ENCODE measurements at places on chromosomes 12 and 14.
A peak's percentile ranks its signal among the peaks of the same experiment; 100 is the strongest.

DNA sequence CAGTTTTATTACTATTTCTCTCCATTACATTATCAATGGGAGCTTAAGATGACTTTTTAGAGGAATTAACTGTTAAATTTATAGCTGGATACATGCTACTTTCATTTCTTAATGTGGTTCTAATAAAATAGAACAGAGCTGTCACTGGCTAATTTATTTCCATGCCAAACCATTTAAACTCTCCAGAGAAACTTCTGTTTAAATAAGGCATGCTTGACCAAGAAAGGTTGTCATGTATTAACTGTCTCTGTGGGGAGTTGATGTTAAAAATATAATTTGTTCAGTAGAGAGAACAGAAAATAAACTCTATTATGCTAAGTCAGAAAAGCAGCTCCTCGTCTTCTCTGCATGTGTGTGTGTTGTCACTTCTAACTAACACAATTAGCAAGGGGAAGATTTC, 447.4 kb downstream of the SLC16A7 start:
- no peak for DNase-seq

GRCh38 chr14:66421990-66422946, 63.9 kb upstream of the CCDC196 start:
- DNase-seq = no peak

DNA sequence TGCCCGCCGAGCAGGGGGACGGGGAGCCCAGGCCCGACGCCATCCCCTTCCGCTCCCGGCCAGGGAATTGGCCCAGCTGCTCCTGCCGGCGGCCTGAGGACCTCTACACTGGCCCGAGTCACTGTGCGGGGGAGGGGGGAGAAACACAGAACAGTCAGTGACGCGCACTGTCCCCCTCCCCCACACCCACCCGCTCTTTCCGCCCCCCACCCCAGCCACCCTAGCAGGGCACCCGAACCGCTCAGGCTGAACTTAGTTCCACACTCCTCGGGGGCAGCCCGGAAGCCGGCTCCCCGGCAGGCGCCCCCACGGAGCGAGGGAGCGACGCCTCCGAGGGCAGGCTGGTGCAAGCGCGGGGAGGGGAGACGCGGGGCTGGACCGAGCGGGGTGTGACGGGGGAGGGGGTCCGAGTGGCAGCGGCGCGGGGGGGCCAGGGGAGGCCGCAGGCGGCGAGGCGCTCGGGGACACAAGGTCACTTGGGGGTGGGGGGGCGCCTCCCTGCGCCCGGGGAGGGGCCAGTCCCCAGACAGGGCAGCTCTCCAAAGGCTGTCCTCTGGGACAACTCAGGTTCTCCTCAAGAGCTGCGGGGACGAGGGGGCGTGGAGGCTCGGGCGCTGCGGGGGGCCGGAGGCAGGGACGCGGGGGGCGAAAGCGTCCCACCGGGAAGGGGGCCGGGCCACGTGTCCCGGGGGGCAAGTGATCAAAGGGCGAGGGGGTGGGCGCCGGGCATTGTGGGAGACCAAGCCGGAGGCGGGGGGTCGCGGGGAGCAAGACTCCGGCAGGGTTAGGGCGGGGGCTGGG, 648 bp downstream of the CHD4 start:
- peak; percentile 69 for DNase-seq

DNA sequence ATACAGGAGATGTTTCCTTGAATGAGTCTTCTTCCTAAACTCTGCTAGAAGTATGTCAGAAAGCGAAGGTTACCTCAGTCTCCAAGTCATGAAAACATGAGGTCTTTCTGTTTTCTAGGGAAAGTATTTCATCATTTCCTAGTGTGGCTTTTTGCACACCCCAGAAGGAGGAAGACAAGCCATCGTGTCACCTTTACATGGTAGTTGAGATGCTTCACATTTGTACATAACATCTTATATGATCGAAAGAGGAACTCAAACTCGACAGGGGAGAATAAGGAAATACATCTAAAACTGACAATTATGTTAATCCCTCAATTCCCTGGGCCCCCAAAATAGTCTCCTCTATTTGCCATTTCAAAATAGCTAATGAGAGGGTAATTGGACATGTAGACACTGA, 214.1 kb upstream of the PLEKHG7 start:
- DNase-seq = no peak

GRCh38 chr14:75422169-75422568, 5.7 kb upstream of the JDP2 start:
- DNase-seq = no peak

GRCh38 chr14:67396381-67396970, 15.5 kb downstream of the PLEK2 start:
- DNase-seq = no peak

- DNase-seq = no peak
These were observed 234.2 kb downstream of the TTC8 start for GRCh38 chr14:89058697-89059096.

GRCh38 chr12:53820514-53821306, 68.9 kb upstream of the CISTR start:
- DNase-seq = no peak

DNA sequence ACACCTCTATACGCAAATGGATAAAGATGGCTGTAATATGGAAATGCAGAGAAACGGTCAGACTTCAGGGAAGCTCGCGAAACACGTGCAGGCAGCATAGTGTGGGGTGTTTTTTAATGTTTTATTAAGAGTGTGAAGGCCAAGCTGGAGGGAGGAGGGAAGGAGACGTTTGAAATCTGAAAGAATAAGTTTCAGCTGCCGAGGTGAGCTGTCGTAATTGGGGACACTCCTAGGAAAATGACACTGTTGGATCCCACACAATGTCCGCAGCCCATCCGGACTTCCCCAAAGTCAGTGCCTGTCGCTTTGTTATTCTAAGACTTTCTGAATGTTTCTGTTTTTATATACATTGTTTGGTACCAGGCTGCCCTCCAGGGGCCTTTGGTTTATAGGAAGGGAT, 8.3 kb downstream of the FZD10 start:
- no peak for DNase-seq

DNA sequence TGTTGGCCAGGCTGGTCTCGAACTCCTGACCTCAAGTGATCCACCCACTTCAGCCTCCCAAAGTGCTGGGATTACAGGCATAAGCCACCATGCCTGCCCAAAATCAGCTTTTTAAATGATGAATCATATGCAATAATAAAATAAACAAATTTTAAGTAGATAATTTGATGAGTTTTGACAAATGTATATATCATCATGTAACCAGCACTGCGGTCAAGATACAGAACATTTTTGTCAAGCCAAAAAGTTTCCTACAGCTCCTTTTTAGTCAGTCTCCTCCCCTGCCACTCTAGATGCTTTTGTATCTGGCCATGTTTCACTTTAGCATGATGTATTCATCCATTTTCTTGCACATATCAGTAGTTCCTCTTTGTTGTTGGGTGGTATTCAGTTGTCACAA, 17.2 kb downstream of the FRMD6 start:
- DNase-seq = no peak

DNA sequence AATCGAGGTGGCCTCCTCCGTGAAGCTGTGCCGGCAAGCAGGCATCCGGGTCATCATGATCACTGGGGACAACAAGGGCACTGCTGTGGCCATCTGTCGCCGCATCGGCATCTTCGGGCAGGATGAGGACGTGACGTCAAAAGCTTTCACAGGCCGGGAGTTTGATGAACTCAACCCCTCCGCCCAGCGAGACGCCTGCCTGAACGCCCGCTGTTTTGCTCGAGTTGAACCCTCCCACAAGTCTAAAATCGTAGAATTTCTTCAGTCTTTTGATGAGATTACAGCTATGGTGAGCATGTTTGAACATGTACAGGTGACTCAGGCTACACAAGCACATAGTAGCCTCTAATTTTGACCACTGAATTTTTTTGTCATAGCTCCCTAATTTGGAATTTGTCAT, 59.7 kb downstream of the ATP2A2 start:
- DNase-seq = no peak

DNA sequence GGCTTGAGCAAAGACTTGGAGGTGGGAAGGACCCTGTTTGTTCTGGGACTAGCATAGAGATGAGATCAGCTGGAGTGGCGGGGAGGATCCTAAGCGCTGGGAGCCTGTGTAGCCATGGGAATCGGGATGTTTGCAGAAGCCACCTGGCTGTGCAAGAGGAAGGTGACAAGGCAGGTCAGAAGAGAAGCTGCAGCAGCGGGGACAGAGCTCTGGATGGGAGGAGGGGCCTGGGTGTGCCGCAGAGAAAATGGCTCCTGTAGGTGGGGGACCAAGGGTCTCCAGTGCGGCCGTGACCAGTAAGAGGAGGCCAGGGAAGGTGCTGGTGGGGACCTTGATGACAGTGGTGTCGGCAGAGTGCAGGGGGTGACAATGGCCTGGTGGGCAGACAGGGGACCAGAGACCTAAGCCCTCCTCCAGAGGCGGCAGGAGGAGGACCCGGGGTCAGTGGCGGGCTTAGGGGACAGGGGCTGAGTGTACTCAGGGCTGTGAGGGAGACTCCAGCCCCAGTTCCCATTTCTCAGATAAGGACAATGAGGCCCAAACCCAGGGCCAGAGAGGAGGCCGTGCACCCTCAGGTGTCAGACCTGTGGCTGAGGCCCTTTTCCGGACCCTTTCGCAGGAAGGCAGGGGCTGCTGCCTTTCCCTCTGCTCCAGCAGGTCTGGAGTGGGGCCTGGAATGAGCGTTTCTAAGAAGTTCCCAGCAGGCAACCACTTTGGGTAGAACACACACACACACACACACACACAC, 206.6 kb upstream of the RTL1 start:
- no peak for DNase-seq

All from amygdala (tissue), 56 donors.